Umbilical cord (tissue), 2 donors: ENCODE measurements at places on chromosomes 2 and 18. TPM values are rescaled to one million over a fixed set of nuclear protein-coding genes. Genes with fewer than 3 reads are reported as not detected.
A peak's percentile ranks its signal among the peaks of the same experiment; 100 is the strongest.

GRCh38 chr2:201353116-201353515, 4.0 kb downstream of the FLACC1 start:
- no peak for DNase-seq

GRCh38 chr2:224562831-224563230, 22.3 kb downstream of the CUL3 start:
- DNase-seq = no peak

- DNase-seq = no peak
These were observed 33.0 kb upstream of the CCDC150 start for GRCh38 chr2:196606516-196606915.

GRCh38 chr2:201363857-201364560, 6.9 kb upstream of the FLACC1 start:
- DNase-seq = no peak

GRCh38 chr18:22928339-22928738, 4.8 kb upstream of the RBBP8 start:
- DNase-seq = no peak

DNA sequence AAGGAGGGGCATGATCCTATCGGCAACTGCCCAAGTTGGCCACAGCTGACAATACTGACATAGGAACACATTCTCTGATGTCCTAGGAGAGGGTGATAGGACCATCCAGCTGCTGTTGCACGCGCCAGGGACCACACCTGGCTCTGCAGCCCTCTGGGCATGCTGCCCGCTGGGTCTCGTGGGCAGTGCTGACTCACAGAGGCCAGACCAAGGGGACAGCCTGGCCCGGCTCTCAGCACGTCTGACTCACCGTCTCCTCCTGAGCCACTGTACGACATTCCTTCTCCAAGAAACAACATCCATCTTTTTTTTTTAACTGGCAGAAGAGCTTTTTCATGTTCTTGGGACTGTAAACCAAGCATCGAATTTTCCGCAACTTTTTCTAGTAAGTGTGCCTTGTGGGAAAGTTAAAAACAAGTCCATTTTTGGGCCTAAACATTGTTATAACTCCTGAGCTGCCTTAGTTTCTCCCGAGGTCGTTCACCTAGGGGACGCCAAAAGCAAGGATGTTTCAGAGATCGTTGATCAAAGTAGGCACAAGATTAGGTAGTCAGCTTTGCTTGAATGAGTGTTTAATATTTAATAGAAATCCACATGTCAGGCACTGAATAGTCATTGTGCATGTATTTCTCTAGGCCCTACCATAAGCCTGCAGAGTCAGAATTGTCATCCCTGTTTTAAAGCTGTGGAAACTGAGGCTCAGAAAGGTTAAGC, 100.3 kb downstream of the TTC32 start:
- DNase-seq = peak; percentile 88

DNA sequence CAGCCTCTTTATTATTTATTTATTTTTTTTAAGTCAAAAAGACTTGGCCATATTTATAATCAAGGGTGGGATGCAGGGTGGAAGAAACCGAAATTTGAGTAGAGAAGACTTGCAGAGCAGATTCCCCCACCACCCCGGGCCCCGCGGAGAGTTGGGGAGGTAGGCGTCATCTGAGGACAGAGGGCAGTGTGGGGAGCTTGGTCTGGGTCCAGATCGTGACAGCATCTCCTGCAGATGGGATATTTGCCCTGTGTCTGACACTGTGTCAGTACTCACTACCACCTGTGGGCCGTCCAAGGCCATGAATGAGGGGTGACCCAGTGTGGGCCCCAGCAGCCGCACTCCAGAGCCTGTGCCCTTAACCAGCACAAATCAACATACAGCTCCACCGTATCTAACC, 10.5 kb upstream of the PRELID3A start:
- no peak for DNase-seq

- no peak for DNase-seq
These were observed 45.7 kb upstream of the FAM171B start for GRCh38 chr2:186648130-186648529.

- DNase-seq = no peak
These were observed 27.4 kb upstream of the ERCC3 start for GRCh38 chr2:127321303-127321702.

GRCh38 chr2:96531872-96532505, 4.6 kb upstream of the ARID5A start:
- DNase-seq = peak; percentile 99

DNA sequence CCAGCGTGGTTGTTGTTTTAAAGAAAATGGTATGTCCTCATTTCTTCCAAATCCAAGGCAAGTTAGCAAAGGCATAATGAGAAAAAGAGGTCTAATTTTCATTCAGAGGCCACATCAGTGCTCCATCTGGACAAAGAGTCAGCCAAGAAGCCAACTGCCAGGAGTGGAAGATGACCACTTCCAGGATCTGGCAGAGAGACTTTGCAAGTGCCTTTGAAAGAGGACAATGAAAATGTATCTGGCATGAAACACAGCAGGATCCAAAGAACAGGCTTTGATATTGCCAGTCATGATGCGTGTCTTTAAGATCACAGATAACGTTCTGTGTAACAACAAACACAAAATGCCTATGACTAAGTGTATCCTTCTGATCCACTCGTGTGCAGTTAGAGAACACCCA, 82.8 kb downstream of the AFF3 start:
- no peak for DNase-seq

DNA sequence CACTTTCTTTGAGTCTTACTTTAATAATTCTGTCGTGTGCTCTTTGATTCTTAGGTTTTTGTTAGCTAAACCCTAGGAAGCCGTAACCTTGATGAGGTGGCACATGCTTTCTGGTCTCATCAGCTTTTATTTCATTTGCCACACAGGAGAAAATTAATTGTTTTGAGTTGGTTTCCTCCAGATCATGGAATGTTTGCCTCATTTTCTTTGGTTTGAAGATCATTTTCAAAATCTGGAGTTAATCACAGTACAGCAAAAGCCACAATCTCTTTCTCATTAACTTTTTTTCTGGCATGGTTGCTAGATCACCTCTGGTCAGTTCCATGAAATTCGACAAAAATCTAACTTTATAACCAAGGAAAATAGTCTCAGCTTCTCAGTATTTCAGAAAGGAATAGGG, 182.9 kb downstream of the MYO1B start:
- DNase-seq = no peak

The EFR3B gene
- total RNA-seq = 4.3 TPM

The OSR1 gene
- 8.9 TPM for total RNA-seq

The PKDCC gene
- 93.2 TPM for total RNA-seq

The ELOA2 gene
- 1.9 TPM for total RNA-seq

The PER2 gene
- total RNA-seq = 11.3 TPM

The MLPH gene
- total RNA-seq = 18.5 TPM

The FBXO15 gene
- total RNA-seq = 7.5 TPM

The RBBP8 gene
- 27.4 TPM for total RNA-seq

The KCNK3 gene
- 11.8 TPM for total RNA-seq

The LONRF2 gene
- total RNA-seq = 3.4 TPM

The ITPRIPL1 gene
- total RNA-seq = 5.5 TPM

The CRACDL gene
- 1.9 TPM for total RNA-seq

The EML6 gene
- total RNA-seq = 3.4 TPM

The NPHP1 gene
- 14.7 TPM for total RNA-seq
